ENCODE measurements at places on chromosomes 11 and 22.

DNA sequence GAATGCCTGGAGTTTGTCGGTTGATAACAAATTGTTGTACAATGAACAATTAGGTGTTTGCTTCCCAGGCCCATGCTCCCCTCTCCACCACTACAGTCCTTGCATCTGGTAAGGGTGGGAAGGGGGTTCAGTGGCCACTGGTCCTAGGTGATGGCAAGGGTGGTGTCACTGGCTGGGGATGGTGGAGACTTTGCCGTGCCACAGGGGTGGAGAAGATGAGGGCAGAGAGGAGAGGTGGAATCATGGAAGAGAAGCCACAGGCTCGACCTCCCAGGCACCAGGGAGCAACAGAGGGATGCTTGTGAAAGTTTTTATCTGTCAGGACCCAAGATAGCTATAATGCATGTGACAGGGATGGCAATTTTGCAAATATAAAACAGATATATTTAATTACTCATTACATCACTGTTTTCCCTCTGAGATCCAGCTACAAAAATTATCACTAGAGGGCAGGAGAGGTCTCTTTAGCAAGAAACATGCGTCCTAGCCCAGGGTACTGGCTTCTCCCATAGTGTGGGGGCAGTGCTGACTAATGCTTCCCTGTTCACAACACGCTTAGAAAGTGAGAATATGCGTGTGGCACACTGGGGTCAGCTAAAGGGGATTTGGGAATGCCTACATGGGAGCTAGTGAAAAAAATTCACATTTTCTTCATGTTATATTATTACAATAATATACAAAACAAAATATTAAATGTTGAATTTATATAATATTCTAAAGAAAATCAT, 49.0 kb upstream of the AMPD3 start:
- DNase-seq: peak; percentile 67

DNA sequence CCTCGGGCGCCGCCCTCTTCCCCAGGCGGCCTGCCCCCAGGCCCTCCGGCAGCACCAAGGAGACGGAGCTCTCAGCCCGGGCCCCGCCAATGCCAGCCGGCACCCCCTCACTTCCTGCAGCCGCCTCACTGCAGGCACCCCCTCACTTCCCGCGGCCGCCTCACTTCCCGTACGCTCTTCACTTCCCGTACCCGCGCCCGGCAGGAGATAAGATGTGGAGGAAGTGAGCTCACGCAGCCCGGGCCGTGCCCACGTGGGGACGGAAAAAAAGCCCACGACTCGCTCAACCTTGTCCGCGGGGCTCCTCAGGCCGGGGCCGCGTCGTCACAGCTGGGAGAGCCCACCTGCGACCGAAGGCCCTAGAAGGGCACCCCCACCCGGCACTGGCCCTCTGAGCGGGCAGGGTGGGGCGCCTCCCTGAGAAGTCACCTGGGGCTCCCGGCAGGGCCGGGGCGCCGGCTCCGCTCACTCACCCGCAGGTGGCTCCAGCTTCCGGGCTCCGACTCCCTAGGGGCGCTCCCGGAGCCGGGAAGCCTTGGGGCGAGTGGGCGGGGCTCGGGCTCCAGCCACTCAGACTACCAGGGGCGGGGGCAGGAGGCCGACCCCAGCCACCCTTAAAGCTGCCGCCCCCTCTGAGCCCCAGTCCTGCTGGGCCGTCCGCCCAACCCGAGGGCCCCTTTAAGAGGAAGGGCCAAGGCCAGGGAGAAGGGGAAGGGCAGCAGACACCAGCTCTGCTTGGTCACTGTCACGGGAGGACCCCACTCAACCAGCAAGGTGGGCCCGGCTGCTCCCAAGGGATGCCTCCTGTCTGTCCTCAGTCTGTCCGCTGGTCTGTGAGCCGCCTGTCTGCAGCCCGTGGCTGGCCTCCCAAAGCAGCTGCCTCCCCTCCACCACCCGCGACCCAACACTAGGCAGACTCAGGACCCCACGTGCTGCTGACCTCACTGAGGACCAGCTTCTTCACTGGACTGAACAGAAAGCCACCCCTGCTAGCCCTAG, 31.4 kb downstream of the PISD start:
- peak; percentile 56 for DNase-seq

DNA sequence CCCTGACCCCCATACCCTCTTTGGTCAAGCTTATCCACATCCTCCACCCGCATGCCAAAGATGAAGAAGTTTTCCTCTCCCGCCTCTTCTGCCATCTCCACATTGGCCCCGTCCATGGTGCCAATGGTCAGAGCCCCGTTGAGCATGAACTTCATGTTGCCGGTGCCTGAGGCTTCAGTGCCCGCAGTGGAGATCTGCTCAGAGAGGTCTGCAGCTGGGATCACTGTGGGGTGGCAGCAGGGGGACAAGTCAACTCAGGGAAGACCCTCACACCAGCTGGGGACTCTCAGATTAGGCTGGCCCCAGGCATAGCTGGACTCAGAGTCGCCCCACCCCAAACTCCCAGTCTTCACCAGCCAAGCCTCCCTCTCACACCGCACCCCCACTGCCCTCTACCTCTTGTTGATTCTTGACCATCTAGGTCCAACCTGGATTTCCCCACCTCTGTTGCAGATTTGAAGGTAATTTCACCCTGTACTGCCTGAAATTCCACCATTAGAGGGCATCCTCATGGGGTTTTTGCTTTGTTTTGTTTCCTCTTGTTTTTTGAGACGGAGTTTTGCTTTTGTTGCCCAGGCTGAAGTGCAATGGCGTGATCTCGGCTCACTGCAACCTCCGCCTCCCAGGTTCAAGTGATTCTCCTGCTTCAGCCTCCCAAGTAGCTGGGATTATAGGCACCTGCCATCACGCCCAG, 6.6 kb upstream of the RASGRP2 start:
- DNase-seq: no peak

GRCh38 chr22:27668828-27669797, 132.4 kb downstream of the MN1 start:
- no peak for DNase-seq

DNA sequence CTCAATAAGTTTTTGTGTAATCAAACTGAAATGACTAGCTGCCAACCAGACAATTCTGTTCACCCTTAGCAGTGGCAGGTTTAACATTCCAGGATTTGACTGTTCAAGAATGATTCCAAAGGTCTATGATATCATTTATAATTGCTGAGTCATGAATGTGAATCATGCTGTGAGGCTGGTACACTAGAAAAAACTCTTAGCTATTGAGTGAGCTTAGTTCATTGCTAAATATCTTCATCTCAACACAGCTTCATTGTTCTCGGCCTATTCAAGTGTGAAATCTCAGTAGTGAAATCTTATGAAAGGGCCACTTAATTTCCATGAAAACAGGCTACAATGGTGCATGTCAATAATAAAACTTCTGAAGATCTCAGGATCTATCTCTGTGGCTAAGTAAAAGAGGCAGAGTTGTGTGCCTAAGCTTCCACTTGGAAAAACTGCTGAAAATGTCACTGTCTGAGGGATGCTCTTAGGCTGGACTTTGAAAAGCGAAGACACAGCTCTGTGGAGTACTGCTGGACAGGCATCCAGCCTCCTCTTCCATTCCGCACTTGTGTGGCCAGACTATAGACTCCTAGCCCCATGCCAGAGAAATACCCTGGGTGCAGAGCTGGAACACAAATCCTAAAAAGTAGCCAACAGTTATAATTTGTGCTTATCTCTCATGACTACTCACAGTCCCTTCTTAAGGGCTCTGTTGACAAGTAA, 12.8 kb downstream of the AQP11 start:
- no peak for DNase-seq

GRCh38 chr11:109885006-109885405, 208.2 kb upstream of the ZC3H12C start:
- DNase-seq: no peak

DNA sequence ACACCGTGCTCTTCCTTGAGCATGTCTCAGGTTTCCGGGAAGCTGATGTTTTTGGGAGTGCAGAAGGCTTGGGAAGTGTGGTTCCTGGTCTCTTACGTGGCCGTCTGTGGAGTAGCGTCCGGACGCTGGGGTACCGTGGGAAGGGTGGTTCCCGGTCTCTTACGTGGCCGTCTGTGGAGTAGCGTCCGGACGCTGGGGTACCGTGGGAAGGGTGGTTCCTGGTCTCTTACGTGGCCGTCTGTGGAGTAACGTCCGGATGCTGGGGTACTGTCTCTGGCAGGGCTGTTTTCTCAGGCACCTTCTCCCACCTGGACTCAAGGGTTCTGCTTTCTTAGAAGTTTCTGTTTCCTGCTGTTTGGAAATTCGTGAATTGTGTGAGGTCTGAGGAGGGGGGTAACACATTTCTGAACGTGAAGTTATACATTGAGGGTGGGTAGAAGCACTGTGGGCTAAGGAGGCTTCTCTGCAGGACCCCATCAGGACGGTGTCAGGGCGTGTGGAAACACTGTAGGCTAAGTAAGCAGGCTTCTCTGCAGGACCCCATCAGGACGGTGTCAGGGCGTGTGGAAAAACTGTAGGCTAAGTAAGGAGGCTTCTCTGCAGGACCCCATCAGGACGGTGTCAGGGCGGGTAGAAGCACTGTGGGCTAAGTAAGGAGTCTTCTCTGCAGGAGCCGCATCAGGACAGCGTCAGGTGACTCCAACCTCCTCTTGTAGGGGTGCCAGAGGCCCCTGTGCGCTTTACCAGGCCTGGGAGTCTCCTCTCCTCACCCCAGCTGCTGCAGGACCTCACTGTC, 5.3 kb upstream of the IFITM3 start:
- no peak for DNase-seq

- peak; percentile 25 for DNase-seq
Measured at GRCh38 chr11:3609416-3610265, 32.2 kb downstream of the ART5 start.

DNA sequence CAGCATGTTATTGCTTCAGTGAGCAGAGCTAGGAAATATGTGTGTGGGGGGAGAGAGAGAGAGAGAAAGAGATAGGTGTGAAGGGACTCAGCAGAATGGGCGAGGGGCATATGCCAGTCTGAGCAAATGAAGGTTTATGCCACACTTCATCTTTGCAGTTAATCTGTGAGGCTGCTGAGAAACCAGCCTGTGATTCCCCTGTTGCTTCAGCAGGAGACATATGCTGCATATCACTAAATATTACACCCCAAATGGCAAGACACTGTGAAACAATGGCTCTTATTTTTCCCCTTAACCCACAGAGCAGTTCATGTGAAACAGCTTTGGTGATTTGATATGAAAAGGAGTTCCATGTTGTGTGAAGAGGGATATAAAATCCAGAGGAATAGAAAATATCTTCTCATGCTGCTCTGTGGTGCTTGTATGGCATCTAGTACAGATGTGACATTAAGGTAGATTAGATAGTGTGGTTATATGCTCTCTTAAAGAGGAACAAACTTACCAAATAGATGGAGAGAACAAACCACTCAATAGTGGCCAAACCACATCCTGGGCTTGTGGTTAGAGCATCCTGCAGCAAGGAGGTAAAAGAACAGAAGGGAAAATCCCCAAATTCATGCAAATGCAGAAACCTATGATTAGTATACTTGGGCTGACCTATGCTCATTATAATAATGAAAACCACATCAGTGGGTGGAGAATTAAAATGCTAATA, 864.2 kb downstream of the FAM181B start:
- DNase-seq: no peak

DNA sequence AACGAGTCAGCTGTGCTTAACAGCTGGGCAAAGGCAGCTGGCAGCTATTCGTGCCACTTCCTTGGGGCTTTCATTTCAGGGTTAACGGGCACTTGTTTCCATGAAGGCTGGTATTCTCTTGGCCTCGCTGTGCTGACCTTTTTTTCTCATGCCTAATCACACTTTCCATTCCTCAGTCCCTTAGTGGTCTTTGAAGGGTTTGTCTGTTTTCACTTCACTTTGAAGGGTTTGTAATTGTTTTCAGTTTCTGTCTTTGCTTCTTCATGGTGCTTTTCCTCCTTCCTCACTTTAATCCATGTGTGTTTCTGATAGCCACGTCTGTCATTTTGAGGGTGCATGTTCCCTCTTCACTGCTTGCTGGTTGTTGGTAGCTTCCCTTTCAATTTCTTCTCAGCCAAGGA, 24.6 kb downstream of the PPIL2 start:
- DNase-seq: no peak

DNA sequence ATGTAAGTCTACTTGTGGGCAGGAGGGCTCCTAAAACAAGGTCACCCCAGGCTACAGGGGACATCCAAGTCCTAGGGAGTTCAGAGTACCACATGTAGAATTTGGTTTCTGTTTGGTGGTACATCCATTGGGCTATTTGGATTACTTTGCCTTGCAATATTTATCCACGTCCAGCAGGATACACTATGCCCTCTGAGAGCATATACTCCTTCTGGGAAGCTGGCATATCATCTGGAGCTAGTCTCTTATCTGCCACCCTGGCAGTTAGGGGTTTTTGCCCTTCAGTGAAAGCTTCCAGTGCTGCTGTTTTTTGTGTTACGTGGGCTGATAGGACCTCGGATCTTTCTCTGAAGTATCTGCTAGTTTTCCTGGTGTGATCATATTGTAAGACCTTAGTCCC, 7.3 kb downstream of the LMO2 start:
- DNase-seq: no peak

DNA sequence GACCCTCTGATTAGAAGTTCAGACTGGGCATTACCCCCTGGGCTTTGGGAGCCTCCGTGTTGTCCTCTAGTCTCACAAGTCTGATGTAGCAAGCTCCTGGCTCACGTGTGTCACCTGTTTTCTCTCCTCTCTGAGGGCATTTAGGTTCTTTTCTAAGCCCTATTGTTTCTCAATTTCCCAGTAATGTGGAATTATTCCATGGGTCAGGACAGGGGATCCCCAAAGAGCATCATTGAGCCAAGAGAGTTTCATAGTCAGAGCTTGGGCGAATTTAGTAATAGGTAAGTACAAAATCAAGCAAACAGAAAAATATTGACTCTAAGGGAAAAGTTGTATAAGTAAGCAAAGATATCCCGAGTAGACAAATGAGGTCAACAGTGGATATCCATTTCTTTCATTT, 57.3 kb downstream of the PPP6R2 start:
- DNase-seq: no peak

DNA sequence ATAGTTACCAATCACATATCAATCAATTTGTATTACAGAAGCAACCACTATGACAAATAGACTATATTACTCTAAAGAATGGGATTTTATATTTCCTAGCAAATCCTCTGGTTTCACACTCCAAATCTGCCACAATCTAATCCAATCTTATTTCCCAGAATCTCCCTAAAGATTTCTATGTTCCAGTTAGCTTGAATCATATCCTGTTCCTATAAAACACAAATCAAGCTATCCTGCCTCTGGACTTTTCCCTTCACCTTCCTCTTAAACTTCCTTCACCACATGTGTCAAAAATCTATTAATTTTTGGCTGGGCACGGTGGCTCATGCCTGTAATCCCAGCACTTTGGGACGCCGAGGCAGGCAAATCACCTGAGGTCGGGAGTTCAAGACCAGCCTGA, 50.0 kb downstream of the PIK3C2A start:
- no peak for DNase-seq

DNA sequence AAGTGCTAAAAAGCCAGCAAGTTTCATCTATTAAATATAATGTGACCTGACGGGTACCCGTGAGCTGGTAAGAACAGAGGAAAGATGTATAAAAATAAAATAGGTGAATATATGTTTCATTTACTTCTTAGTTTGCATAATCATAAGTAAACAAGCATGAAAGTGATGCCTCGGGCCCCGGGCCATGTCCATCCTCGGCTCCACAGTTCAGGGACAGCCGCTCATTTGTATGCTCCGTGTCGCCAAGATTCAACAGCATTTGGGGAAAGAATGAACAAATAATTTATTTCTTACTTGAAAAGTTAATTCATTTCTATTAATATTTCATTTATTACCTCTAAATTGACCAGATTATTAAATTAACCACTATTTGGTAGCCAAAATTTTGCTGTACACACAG, 251.8 kb downstream of the NTM start:
- DNase-seq: no peak

GRCh38 chr11:84795698-84796097, 831.4 kb downstream of the DLG2 start:
- no peak for DNase-seq

- DNase-seq: no peak
Measured at GRCh38 chr11:11988681-11989261, 19.7 kb downstream of the DKK3 start.
